ENCODE measurements at places on chromosomes 16 and 17. TPM values are rescaled to one million over a fixed set of nuclear protein-coding genes. Genes with fewer than 3 reads are reported as not detected.

Gene SYT17
- 0.29 TPM for total RNA-seq

DNA sequence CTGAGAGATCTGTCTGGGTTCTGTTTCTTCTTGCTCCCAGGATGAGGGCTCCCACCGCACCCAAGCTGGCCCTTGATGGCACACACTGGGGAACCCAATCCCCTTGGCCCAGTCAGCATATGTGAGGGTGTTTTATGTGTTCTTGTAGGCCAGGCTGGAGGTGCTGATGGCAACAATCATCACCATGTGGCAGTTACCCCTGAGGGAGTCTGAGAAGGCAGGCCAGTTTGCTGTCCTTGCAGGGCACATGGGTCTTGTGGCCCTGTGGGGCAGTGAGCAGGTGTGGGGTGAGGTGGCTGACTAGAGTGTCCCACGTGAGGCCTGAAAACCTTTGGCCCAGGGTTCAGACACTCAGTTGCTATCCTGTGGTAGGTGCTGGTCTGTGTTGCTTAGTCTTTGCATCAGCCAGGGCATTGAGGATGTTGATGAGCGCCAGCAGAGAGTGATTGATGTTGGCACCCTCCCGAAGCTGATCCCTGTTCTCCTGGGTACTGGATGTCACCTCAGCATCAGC lies 2183.0 kb downstream of the TP53TG3F start:
- DNase-seq, result no peak

Gene TBC1D3H
- not detected for total RNA-seq

GRCh38 chr17:81237591-81238489 lies 1.0 kb downstream of the TEPSIN start:
- DNase-seq, result no peak
